ENCODE measurements at places on chromosomes 5 and 9. TPM values are rescaled to one million over a fixed set of nuclear protein-coding genes. Genes with fewer than 3 reads are reported as not detected.

Gene RGS7BP
- total RNA-seq, result 1.8 TPM

Gene HSPB3
- total RNA-seq, result 3.3 TPM

DNA sequence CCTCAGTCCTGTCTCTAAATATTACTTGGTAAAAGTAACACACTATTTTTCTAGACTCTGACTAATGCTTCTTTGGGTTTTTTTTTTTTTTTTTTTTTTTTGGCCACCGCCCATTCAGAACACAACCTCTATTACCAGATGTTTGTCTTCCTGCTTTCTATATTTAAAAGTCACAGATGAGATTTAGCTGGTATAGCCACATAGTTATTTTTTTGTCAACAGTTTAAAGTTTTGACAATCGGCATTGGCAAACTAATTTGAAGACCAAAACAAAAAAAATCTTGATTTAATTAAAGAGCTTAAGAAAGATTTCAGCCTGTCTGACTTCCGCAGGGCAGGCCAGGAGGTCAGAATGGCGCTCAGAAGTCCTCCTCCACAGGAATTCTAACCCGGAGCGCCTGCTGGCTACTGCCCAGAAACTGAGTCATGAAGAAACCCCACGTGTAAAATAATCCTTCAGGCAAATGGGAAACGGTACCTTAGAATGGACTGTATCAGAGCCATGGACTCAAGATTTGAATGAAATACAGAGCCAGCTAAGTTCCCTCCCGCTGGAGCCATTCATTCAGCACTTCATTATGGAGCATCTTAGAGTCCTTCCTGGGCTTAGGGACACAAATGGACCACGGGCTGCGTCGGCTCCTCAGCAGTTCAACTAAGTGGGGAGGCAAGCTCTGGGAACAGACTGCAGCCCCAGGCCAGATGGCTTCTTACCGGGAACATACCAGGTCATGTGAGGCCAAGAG lies 55.6 kb downstream of the PTPDC1 start:
- no peak for DNase-seq

GRCh38 chr5:141135030-141135717 lies at the start of gene PCDHB5:
Gene PCDHB5 (plus strand): TSS chr5:141135206. CDS start chr5:141135435, 229 bp downstream.
- no peak for DNase-seq

Gene FBLL1
- 0.17 TPM for total RNA-seq
